ENCODE measurements at places on chromosomes 4 and X.

GRCh38 chrX:69389101-69389501 is 115.0 kb upstream of the NALF2 start:
- no peak for DNase-seq

DNA sequence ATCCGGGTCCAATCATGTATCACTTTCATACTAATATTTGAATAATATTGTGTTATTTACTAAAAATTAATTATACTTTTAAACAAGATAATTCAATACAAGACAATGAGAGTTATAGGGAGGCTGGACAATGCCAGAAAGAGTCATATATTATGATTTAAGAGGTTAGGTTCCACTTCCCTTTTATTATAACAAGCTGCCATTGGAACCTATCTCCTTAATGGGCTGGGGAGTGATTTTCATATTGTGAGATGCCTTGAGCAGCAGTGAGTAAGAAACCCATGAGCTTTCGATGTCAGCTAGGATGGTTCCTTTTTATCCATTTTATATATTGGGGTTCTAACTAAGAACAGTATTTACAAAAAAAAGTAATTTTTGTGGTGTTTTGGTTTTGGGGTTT is 91.8 kb downstream of the MAB21L2 start:
- DNase-seq, result no peak

DNA sequence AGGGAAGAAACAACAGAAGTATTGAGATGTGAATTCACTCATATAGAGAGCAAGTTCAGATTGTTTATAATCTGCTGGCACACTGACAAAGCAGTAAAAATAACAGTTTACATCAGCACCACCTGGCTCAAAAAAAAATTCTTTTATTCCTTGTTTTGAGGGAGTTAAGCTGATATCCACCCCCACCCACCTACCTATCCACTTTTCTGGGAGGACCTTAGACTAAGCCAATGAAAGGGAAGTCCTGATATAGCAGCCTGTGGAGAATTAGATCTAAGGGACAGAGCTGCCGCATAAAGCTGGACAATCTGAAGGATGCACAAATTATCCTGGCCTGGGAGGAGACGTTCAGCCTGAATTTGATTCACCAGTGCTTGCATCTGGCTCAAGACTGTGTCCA is 264.5 kb downstream of the RCHY1 start:
- DNase-seq, result no peak

DNA sequence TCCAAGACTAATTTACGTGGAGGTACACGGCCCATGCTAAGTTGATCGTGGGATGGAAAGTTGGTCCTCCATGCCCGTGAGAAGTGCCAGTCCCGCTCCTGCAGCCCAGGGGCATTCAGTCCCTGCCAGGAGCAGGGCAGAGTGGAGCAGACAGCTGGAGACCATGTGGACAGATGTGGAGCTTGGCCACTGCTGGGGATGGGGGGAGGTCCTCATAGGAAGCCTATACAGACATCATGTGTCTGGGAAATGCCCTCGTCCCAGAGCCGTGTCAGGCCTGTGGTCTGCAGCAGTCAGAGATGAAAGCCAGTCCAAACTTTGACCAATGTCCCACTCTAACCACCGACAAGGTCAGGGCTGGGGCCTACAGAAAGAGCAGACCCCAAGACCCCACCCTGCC is 118.4 kb downstream of the CPZ start:
- no peak for DNase-seq

- DNase-seq, result no peak
Measured at GRCh38 chr4:16993956-16994840, 95.8 kb upstream of the LDB2 start.

DNA sequence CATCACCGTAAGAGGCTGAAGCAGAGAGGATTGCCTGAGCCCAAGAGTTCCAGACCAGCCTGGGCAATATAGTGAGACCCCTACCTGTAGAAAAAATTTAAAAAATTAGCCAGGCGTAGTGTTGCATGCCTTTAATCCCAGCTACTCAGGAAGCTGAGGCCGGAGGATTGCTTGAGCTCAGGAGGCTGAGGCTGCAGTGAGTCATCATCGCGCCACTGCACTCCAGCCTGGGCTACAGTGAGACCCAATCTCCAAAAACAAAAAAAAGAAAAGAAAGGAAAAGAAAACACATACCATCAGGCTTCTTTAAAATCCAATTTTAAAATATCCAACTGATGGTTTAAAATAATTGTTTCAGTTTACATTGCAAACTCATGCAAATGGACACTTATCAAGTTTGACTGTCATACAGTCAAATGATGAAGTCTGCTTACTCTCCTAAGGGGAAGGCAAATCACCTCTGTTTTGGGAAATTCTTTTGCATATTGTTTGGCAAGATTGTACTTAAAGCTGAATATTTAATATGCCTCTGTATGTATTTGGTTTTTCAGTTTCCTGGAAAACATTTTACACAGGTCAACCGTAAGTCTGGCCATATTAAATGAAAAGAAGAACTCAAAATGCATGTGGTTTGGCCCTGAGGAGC is 23.7 kb upstream of the TENM3 start:
- no peak for DNase-seq

DNA sequence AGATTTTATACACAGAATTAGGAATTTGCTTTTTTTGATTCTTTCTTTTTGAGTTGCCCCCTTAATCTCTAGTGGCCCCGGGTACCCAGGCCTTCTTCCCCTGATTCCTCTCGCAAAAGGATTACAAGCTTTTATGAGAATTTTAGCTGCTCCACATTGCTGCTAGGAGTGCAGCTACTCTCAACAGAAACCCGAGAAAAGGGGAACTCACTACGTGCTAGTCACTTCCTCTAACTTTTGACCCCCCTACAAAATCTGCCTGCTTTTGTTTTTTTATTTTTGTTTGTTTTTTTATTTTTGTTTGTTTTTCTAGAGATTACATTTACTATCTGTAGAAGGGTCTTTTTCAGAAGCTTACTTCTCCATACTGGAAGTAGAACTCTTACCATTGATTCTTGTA is 64.1 kb downstream of the ZNF81 start:
- no peak for DNase-seq

GRCh38 chr4:143482840-143483239 is 30.7 kb upstream of the SMARCA5 start:
- DNase-seq, result no peak

DNA sequence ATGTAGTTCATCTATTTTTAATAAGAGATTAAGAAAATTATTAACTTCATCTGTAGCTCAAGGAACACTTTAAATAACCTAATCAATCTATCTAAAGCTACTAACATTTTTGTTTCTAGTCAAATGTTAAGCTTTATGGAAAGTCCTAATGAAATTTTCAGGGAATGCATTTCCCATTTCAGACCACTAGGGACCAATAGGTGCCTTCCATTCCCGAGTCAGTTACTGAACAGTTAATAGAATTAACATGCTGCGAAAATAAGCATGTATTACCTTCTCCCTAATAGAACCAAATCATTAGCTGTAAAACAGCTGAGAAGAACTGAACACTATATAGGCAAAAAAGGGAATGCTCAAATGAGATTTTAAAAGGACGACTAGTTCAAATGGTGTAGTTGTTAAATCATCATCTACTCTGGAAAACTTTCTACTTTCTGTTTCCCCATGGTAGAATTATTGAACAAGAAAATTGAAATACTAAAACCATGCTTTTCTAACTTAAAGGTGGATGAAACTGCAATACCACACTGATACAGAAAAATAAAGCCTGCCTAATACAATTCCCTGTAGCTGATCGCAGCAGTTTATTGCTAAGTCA is 22.5 kb downstream of the STX18 start:
- no peak for DNase-seq

- DNase-seq, result no peak
Measured at GRCh38 chr4:4456816-4457578, 70.1 kb downstream of the NSG1 start.

DNA sequence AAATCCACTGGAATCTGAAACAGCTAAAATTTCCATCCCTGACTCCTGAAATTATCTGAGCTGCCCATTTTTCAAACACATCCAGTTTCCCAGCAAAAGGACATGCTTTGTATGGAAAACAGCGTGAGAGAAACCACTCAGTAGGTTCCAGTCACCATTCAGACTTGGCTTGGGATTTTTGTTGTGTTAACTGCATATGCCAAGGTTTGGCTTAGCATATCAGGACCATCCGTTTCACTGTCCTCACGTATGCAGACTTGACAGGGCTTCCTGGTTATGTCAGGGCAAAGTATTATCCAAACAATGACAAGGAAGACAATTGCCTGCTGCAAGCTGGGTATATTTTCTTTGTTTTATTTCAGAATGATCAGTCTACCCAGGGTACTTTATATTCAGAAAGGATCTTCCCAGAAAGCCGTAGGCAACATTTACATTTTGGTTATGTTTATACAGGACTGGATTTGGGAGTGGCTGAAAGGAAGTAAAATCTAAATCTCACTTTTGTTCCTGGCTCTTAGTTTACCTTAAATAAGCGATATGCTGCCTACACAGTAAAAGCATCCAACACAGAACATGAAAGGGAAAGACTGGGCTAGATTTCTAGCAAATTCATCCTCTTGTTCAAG is 41.3 kb upstream of the CCKAR start:
- DNase-seq, result no peak

GRCh38 chrX:107731831-107732502 is 43.6 kb downstream of the TSC22D3 start:
- DNase-seq, result no peak

GRCh38 chrX:40780082-40780481 is 44.7 kb upstream of the MED14 start:
- no peak for DNase-seq

GRCh38 chrX:38891641-38892413 is 90.6 kb downstream of the MID1IP1 start:
- DNase-seq, result no peak

DNA sequence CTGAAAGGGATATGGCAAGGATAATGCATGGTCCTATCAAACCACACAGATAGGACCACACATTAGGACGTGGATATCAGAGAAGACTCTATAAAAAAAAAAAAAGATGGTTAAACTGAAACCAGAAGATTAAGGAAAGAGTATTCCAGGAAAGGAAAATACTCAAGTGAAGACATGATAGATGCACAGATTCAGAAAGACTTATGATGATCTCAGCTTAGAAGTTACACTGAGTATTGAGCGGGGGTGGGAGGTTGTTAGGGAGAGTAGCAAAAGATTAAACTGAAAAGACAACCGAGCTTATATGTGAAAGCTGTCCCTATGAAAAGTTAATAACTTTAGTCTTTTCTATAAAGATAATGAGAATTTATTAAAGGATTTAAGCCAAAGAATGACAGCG is 211.0 kb upstream of the EMCN start:
- no peak for DNase-seq

DNA sequence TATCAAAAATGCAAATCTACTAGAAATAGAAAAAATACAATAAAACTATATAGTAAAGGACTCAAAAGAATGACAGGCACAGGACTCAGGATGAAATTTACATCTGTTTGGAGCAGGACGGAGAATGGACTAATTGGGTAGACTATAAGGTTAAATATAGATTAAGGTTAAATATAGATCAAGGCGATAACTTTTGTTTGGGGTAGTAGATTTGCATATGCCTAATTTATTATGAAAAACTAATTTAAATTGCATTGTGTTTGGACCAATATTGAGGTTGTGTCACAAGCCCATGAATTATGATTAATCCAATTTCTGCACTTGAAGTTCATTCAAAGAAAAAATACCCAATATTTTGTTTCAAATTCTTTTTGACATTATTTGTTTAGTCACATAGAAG is 31.0 kb downstream of the MTHFD2L start:
- no peak for DNase-seq

DNA sequence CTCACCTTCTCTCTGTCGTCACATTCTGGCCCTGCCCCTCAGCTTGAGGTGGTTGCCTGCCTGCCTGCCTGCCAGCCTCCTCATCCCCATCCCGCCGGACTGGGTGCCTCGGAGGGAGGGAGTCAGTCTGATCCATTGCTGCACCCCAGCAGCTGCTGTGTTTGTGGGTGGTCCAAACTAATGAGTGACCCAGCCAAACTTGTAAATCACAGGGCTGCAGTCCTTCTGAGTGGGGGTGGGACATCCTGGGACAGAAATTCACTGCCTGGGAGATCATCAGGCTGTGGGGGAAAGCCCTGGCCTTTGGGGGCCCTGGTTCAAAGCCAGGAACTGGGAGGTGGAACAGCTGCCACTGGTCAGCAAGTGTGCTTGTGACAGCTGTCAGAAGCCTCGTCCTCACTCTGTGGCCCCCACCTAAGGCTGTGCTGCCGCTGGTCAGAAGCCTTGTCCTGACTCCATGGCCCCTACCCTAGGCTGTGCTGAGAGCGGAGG is 5.6 kb downstream of the GPR78 start:
- DNase-seq, result no peak

GRCh38 chrX:121571333-121571732 is 523.9 kb downstream of the GLUD2 start:
- DNase-seq, result no peak

GRCh38 chrX:75638332-75638731 is 115.5 kb upstream of the ZDHHC15 start:
- DNase-seq, result no peak

DNA sequence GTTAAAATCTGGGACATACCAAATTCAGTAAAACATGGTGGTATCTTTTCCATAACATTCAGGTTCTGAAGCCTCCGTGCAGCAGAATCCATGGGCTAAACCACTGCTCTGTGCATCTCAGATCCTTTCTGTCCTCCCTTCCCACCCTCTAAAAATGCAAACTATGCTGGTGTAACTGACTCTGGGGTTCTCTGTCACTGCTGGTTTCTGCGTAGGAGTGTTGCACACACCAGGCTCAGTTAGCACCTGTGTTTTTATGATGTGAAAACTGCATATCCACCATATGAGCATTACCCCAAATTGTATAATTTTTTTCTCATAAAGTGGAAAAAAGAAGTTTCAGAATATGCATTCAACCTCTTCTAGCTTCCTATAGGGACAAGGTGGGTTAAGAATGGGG is 22.4 kb upstream of the IL21 start:
- DNase-seq, result no peak

DNA sequence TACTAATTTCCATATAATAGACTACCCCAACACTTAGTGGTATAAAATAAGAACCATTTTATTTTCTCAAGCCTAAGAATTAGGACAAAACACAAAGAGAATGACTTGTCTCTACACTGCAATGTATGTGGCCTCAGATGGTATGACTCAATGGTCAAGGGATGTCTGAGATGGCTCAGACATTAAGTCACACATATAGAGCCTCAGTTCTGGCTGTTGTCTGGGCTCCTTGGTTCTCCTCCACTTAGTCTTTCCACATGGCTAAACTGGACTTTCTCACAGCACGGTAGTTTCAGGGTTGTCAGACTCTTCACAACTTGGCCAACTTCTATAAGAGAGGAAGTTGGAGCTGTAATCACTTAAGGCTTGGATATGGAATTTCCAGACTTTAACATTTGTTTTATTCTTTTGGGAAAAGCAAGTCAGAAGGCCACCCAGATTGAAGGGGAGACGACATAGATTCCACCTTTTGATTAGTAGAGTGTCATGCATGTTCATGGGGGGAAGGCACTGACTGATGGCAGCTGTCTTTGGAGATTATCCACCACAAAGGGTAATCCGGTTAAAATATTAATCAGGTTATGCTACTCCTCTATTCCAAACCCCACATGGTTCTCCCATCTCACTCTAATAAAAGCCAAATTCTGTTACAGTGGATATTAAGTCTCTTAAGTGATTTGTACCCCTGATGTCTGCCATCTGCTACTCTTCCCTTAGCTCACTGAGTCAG is 9.4 kb downstream of the IL15 start:
- DNase-seq, result no peak

GRCh38 chrX:38138900-38139299 is 81.8 kb downstream of the SRPX start:
- DNase-seq, result no peak

GRCh38 chr4:82737354-82737753 is 61.2 kb downstream of the SCD5 start:
- no peak for DNase-seq

GRCh38 chr4:42561031-42561430 is 95.9 kb downstream of the ATP8A1 start:
- no peak for DNase-seq
